Mesothelial cell of epicardium (in vitro differentiated cells): ENCODE measurements at places on chromosomes 16 and 17. TPM values are rescaled to one million over a fixed set of nuclear protein-coding genes. Genes with fewer than 3 reads are reported as not detected.

Gene AANAT
- 0.22 to 0.40 TPM in 2 of 3 replicates, not detected in the other for total RNA-seq

Gene TPSD1
- not detected in 3 replicates for total RNA-seq

GRCh38 chr17:56679115-56679776, 85.7 kb downstream of the NOG start:
- H3K4me3 ChIP-seq: peak overlapping the region; percentile 65
- no peak for DNase-seq
- peak overlapping the region; percentile 90 for H3K27ac ChIP-seq

DNA sequence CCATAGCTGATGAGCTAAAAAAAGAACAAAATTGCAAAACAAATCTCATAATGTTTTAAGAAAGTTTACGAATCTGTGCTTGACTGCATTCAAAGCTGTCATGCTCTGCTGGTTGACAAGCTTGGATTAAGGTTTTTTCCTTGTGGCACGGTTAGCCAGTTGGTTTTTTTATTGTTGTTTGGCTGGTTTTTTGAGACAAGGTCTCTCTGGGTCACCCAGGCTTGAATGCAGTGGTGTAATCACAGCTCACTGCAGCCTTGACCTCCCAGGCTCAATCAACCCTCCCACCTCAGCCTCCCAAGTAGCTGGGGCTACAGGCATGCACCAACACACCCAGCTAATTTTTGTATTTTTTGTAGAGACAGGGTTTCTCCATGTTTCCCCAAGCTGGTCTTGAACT, 45.7 kb downstream of the PHKB start:
- H3K27ac ChIP-seq: no peak overlapping the region
- no peak for DNase-seq
- no peak overlapping the region for H3K4me3 ChIP-seq
- H3K4me1 ChIP-seq: peaks cover 6% of the 10 kb centered on the region
- H3K36me3 ChIP-seq: peaks cover 34% of the 10 kb centered on the region

DNA sequence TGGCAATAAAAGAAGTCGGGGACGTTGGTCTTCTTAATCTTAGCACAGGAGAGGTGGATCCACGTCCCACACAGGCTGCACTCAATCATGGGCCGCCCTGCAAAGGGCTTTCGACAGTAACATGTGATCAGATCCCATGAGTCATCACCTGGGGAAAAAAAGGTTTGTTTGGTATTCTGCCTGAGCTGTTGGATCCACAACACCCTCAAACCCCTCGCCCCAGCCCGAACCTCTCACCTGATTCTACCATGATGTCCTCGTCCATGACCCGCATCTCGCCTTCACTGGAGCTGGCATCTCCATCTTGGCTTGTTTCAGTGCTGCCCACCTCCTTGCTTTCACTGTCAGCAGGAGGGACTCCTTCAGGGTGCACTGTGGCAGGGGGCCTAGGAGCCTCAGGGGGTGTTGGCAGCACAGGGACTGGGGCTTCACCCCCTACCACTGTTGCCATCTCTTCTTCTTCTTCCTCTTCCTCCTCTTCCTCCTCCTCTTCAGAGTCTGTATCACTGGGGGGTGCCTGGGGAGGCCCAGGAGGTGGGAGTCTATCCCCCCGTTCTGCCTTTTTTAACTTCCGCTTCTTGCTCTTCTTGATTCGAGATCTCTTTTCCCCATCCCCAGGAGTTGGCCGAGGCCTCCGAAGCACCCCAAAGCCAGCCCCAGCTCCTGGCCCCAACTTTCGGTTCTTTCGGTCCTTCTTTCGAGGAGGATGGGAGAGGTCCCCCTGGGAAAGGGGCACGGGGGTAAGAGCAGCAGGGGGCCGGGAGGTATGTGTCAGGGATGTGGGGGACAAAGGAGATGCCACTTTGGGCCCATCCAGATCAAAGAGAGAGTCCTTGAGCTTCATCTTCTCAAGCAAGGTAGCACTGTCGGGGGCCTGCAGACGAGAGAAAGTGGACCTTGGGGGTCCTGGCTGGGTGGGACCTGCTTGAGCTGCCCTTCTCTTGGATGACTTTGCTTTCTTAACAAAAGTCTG, 1.7 kb upstream of the DVL2 start:
- peaks cover 46% of the 10 kb centered on the region for H3K4me1 ChIP-seq
- H3K27me3 ChIP-seq: no peaks in the 10 kb centered on the region
- H3K4me3 ChIP-seq: peak overlapping the region; percentile 98
- peak overlapping the region; percentile 25 for H3K27ac ChIP-seq

GRCh38 chr16:14140923-14141322, 69.8 kb downstream of the MRTFB start:
- no peak overlapping the region for H3K27ac ChIP-seq
- peaks cover 5% of the 10 kb centered on the region for H3K4me1 ChIP-seq
- peaks cover 32% of the 10 kb centered on the region for H3K36me3 ChIP-seq

GRCh38 chr16:1677339-1677738, 740 bp upstream of the JPT2 start:
- no peak for DNase-seq
- peak overlapping the region; percentile 67 for H3K27ac ChIP-seq
- peaks cover 17% of the 10 kb centered on the region for H3K36me3 ChIP-seq
- H3K4me3 ChIP-seq: peak overlapping the region; percentile 54
- peaks cover 19% of the 10 kb centered on the region for H3K4me1 ChIP-seq
- no peaks in the 10 kb centered on the region for H3K27me3 ChIP-seq

DNA sequence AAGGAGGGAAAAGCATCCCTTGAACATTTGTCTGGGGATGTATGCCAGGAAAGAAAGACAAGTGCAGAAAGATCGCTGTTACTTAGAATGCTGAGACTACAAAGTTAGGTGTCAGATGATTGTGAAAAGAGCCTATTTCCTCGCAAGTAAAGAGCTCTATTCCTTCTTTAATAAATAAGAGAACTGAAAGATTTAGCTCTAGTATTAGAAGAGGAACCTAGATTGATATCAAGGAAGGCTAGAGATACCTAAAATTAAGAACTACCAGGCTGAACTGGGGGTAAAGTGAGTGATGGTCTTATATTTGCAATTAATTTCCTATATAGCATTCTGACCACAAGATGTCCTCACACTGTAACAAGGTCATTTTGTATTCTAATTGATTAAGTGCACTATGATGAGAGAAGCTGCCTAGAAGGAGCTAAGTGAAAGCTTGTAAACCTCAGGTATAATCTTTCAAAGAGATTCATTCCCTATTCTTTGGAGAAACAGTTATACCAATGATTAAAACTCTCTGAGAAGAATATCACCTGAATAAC, 62.3 kb downstream of the SSH2 start:
- H3K4me3 ChIP-seq: no peak overlapping the region
- H3K27ac ChIP-seq: no peak overlapping the region
- peaks cover 36% of the 10 kb centered on the region for H3K4me1 ChIP-seq
- DNase-seq: no peak
